ENCODE measurements at places on chromosomes 2 and 18.

DNA sequence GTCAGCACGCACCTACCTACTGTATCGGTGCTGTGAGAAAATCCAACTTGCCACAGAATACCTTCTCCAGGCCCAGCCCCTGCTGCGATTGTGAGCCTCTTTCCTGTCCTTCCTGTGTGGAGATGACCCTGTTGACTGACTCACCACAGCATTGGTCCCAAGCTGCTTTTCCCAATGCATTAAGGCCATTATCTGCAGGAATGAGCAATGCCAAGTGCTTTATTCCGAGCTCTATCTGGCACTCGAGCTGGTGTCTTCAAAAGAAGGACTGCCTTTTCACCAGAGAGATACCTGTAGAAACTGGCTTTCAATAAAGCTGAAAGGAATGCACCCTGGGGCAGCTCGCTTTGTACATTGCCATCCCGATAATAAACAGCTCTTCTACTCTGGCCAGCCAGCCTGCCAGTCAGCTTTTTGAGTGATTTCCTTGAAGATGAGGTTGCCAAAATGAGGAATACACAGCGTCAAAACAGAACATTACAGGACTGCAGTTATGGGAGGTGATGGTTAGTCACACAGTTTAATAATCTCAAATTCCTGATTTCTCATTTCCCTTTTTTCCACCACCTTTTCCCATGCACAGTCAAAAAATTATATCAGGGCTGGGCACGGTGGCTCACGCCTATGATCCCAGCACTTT lies 8.3 kb upstream of the RNF103 start:
- no peak for DNase-seq

DNA sequence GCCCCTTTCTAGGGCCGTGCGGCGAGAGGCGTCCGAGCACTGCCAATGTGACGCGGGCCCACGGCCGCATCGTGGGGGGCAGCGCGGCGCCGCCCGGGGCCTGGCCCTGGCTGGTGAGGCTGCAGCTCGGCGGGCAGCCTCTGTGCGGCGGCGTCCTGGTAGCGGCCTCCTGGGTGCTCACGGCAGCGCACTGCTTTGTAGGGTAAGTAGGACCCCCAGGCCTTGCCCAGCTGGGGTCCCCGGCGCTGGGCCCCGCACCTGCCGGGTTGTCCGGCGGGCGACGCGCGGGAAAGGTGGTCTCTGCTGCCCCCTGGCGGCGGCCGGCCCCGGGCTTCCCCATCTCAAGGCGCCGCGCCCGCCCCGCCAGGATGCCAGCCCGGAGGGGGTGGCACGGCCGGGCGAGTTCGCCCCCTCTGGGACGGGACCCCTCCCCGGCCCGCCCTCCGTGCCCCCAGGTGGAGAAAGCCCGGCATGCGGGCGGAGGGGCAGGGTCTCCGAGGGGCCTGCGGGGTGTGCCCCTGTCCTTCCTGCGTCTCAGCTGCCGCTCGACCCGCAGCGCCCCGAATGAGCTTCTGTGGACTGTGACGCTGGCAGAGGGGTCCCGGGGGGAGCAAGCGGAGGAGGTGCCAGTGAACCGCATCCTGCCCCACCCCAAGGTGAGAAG lies 1.9 kb downstream of the PRSS56 start:
- DNase-seq = no peak

DNA sequence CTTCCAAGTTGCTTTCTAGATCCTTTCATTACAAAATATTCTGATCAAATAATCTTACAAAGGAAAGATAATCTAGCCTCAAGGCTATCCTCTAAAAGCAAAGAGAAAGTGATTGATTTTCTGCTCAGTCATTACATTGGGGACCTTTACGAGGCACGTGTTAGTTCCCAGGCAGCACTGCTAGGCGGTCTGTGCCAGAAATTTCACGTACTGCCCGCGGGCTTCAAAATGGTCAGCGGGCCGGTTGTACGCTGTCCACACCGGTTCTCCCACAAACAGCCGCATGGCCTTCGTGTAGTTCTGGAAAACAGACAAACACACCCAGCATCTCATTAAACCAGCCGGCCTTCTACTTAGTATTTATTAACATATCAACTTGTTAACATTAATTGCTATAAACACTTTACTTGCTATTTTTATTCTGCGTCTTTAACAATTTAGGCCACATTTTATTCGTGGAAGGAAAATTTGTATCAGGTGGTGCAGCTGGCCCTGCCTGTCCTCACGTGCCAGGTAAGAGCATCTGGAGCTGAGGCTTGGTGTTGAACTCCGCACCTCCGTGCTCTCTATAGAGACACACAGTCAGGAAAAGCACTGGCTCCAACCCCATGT lies 20.4 kb downstream of the ADI1 start:
- DNase-seq = no peak

DNA sequence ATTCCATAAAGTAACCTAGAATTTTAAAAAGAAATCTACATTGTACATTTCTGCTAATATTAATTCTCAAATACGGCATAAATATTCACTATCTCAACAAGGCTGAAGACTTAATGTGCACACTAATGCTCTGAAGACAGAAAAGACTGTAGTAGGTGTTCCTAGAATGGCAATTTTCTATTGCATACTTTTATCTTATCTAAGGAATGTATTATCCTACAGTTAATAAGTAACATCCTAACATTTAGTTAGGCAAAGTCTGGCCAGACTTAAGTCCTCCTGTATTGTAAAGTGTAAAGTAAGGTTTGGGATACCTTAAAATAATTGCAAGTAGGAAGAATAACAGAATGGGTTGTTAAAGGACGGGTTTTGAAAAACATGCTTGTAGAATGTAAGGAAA lies 42.2 kb downstream of the CHST9 start:
- no peak for DNase-seq

DNA sequence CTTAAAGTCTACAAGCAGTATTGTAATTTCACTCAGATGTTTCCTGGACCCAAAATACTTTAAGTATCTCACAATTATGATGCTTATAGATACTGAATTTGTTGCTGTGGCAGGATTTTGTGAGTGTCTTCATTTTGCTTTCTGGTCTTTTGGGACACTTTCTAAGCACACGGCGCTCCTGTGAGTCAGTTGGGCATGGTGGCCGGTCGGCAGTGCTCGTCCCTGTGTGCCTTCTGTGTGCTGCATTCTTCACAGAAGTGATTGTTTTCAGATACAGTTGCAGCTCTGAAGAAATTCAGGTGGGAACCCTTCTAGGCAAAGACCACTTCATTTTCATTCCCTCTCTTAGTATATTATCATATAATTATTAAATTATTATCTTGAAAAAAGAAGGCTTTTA lies 273.3 kb downstream of the ZNF407 start:
- no peak for DNase-seq

- DNase-seq = no peak
Measured at GRCh38 chr2:152426801-152427200, 91.8 kb downstream of the FMNL2 start.

DNA sequence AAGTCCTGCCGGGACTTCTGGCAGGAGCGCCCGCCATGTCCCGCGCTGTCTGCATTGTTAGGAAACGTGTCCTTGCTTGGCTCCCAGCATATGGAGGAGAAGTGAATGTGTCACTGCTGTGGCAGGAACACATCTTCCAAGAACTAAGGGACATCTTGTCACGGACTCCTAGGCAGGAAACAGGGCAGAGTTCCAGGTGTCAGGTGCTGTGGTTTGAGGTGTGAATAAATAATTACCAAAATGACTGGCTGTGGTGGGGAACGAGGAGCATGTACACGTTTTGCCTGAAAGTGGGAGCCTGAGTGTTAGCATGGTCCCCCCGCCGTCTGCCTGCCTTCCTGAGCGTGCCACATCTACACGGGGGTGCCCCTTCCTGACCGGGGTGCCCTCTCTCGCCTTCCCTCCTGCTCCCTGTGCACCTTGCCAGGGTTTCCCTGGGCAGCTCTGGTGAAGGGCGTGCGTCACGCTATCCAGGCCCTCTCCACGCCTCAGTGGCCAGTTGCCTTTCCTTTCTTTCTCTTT lies 237.5 kb downstream of the LDLRAD4 start:
- no peak for DNase-seq

DNA sequence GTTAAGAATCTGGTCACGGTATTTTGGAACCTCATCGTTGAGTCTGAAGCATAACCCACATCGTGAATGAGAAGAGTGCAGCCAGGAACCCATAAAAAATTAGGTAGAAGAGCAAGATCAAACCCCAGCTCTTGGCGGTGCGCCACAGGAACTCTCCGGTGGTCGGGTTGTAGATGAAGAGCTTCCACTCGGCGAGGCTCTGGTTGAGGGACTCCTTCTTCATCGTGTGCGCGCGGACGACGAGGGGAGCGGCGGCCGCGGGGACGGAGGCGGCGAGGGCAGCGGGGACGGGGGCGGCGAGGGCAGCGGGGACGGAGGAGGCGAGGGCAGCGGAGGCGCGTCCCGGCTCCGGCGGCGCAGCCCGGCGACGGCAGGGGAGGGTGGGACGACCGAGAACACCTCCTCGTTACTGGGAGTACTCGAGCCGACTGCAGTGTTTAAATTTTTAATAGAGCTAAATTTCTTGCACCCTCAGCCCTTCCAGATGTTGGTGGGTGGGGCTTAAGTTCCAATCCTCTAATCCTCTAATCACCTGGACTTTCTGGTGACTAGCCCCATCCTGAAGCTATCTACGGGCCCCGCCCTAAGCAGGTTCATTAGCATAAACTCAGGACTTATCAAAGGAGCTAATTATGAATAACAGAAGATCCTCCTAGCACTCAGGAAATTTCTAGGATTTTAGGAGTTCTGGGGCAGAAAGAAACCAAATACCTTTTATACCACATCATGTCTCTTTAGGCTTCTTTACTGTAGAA lies 20.4 kb upstream of the PAPOLG start:
- no peak for DNase-seq

DNA sequence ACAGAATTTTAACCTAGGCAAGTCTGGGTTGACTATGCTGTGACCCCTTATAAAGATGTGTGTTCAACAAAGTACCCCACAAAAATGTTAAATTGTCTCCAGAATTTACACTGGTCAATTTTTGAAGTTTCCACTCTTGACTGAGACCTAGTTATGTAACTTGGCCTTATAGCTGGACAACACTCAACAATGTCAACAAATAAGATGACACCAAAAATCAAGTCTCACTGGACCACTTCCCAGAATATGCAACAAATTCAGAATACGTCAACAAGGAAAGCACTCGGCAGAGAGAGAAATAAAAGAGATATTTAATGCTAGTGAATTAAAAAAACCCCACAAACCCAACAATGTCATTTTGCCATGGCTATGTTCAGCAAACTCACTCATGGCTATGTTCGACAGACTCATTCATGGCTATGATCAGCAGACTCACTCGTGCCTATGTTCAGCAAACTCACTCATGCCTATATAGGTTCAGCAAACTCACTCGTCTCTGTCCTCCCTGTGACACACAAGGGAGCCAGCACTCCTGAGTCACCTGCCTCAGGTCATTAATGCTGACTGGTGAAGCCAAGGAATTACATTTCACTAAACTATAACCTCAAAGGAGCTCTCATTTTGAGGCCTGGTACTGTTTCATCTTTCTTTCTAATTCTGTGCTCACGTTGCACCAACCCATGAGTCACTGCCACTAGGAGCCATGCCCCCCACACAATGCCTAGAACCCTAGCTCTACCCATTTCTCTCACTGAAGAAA lies 72.7 kb downstream of the PTPN2 start:
- DNase-seq = no peak
